ENCODE measurements at places on chromosomes 12 and 14.

GRCh38 chr12:110074089-110074488 lies 25.8 kb upstream of the C12orf76 start:
- no peak for DNase-seq

GRCh38 chr12:2301531-2302461 lies 249.0 kb downstream of the CACNA1C start:
- DNase-seq = no peak

GRCh38 chr14:74506411-74506851 lies 12.9 kb downstream of the ISCA2 start:
- no peak for DNase-seq

- DNase-seq = no peak
Measured at GRCh38 chr14:23936084-23936829, 17.3 kb upstream of the DHRS4 start.

DNA sequence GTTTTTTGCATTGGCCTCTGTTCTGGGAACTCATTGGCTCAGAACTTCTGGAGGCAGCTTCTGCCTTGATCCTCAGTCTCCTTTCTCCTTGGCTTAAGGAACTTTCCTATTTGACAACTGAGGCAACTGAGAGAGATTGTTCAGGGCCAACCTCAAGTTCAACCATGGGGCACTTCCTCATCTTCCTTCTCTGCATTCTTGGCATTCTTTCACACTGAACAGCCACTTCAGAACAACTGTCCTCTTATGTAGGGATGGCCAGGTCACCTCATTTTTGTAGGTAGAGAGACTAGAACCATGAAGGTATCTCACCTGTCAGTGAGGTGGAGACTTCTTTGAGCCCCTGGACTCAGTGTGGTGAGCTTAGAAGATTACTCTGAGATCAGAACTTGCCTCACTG lies 63.0 kb upstream of the NRXN3 start:
- no peak for DNase-seq

DNA sequence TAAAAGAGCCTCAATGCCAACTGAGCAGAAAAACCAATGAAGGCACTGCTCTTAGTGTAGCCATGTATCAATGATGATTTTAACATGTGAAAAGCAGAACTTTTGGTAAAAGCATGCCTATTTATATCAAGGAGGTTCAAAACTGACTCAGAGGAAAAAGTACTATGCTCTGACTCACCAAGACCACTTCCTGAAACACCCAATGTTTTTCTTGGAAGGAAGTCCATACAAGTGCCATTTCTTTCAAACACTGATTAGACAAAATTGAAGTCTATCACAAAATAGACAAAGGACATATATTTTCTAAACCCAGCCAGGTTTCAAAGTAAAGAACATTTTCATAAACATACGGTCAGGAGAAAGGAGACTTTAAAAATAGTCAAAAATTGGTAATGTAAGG lies 88.6 kb downstream of the EPS8 start:
- no peak for DNase-seq

DNA sequence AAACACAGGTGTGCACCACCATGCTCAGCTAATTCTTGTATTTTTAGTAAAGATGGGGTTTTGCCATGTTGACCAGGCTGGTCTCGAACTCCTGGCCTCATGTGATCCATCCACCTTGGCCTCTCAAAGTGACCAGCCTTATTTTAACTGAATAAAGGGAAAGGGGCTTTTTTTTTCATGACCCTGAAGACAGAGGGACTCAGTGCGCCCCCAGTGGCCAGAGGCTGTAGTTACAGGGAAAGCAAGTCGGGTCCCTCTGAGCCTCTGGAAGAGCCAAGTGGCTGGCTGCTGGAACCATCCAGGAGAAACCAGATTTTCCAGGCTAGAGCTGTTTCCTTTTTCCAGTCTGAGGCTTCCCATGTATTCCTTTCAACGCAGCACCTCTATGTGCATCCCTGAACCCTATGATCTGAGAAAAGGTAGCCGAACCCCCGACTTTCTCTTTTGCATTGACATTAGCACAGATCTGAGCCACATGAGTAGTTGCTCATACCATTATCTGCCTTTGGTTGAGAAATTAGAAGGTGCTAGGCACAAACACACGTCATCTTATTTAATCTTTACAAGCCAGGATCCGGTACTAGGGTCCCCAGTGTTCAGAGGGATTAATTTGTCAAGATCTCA lies 342.7 kb downstream of the CACNA1C start:
- peak; percentile 11 for DNase-seq

GRCh38 chr12:2354151-2354991 lies 301.6 kb downstream of the CACNA1C start:
- DNase-seq = no peak

DNA sequence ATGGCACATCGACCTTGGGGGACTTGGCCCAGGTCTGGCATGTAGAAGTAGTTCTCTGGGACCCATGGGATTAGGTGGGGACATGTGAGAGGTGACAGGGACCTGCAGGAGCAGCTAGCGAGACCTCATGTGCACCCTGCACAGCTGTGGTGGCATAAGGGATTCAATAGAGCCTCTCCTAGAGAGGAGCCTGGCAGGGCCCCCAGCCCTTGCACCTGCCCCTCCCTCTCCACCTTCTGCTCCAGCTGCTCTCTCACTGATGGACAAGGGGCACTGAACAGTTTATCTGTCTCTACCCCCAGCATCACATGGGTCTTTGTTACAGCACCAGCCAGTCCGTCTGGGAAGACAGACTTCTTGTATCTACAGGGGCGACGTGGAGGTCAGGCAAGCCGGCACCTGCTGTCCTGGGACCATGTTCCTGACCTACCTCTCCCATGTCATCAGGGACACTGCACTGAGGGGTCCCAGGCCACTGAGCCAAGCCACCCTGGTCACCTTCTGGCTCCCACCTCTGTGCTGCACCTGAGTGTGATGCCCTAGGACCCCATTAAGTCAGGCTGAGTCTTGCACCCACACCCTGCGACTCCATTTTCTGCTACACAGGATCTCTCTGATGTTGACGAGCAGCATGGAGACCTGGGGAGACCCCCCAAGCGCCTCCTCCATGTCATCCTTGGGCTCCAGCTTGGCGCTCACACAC lies 32.6 kb downstream of the DDX11 start:
- no peak for DNase-seq

- DNase-seq = no peak
Measured at GRCh38 chr12:77766224-77766623, 64.5 kb upstream of the NAV3 start.

GRCh38 chr12:96350982-96351381 lies 49.3 kb downstream of the CDK17 start:
- no peak for DNase-seq

DNA sequence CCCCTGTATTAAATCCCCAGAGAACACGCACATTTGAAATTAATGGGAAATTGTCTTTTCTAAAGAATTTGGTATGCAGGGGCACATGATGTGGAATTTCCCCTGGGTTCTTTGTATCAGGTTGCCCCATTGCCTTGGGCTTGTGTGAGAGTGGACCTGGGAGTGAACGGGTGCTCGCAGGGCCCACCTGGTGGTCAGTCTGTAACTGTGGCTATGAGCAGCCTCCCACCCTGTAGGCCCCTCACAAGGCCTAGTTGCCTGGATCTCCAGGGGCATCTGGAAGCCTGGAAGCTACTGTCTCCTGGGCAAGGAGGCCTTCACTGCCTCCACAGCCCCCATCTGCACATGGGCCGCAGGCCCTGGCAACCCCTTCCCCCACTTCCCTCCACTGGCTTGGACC lies 96.7 kb downstream of the SLC25A47 start:
- no peak for DNase-seq

- no peak for DNase-seq
Measured at GRCh38 chr14:55146425-55146824, 17.4 kb downstream of the LGALS3 start.

DNA sequence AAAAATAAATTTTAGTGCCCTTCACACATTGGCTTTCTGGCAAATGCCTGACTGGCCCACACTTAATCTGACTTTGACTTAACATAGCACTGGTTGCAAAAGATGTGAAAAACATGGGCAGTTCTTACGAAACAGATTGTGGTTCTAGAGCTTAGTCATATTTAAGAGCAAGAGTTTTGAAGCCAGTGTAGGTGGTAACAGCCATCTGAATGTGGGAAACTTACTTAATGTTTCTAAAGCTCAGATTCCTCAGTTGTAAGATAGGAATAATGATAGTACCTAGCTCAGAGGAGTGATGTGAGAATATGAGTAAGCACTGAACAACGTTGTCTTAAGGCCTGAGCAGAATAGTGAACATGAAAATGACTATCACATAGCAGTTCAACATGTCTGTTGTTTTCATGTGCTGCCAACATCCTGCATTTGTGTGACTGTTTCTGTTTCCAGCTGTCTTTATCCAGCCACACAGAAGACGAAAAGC lies 262.7 kb downstream of the SYT1 start:
- no peak for DNase-seq

DNA sequence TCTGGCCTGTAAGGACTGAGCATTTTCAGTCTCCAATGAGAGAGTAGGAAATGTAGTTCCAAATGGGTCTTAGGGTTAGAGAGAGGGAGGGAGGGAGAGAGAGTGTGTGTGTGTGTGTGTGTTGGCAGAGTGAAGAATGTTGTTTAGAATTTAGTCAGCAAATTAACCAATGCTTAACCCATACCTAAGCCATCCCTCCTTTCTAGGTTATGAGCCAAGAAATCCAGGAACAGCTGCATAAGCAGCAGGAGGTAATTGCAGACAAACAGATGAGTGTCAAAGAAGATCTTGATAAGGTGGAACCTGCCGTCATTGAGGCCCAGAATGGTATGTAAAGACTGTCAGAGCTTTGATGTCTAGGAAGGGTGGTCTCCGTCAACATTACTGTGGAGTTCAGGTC lies 56.9 kb downstream of the HSP90AA1 start:
- DNase-seq = no peak

GRCh38 chr14:55425091-55425490 lies 13.5 kb upstream of the ATG14 start:
- no peak for DNase-seq

DNA sequence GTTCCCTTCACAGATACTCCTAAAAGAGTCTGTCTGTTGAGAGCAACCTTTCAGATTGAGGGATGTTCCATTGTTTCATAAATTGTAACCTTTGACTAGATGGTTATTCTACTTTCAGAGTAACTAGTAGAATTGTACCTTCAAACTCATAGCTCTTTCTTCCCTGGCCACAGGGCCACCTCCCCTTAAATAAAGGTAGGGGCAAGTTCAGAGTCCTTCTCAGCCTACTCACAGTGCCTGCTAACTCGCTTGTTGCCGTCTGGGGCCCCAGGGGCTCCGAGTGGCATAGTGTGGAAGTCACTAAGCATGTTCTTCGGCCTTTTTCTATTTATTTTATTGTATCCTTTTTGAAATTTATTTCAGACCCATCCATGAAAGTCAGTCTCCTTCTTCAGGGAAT lies 250.4 kb downstream of the ALX1 start:
- no peak for DNase-seq

DNA sequence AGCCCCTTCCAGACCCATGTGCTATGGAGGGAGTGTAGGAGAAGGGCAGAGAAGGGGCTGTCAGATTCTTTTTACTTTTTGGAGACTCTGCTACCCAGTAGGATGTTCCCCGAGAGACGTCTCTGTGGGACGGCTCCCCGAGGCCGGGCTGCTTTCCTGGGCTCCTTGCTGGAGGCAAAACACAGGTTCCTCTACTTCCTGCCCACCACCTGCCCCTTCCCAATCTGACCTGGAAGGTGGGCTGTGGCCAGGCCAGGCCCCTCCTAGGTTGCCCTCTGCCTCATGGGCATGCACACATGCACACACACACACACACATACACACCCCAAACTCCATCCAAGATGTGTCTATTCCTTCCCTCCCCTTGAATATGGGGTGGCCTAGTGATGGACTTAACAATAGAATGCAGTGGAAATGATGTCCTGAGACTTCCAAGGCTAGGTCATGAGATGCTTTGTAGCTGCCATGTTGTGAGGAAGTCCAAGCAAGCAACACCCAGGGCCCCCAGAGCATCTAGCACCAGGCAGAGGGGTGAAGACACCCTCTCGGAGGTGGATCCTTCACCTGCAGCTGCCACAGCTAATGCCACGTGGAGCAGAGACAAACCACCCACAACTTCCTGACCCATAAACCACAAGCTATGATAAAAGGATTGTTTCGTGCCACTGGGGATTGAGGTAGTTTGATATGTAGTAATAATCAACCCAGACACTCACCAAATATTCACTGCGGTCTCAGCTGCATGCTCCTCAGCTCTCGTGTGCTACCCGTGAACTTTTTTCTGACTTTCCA lies 1.6 kb upstream of the ASB2 start:
- peak; percentile 71 for DNase-seq

- no peak for DNase-seq
Measured at GRCh38 chr14:90062127-90062794, 467 bp downstream of the KCNK13 start.

DNA sequence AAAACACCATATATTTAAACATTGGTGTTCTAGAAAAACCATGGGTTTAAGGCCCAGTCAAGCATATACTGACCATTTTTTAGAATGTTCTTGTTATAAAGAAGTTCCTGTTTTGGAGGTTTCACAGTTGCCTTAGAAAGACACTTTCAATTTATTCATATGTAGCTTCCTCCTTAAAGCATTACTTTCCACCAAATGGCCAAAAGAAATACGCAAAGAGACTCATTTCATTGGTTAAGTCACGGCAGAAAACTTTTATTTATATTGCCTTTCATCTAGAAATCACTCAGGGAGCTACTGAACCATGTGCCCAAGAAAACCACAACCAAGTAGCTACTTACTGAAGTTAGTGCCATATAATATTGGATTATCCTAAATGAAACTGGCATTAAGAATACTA lies 40.0 kb downstream of the MYBPC1 start:
- DNase-seq = no peak

DNA sequence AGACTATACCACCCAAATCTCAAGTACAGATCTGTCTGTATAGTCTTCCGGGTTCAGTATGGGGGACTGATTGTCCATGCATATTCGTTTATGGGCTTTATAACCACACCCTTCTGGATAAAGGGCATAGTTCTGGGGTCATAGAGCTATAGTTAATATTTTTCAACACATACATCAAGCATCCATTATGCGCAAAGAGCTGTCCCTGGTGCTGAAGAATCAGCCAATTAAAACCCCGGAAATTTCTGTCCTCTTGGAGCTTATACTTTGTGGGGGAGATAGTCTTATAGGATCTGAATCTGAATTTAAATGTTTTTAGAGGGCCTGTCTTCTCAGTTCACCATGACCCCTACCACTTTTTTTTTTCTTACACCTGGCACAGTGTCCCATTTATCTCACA lies 256.7 kb downstream of the SUDS3 start:
- DNase-seq = no peak

- no peak for DNase-seq
Measured at GRCh38 chr12:51351913-51352532, 5.5 kb upstream of the CELA1 start.

DNA sequence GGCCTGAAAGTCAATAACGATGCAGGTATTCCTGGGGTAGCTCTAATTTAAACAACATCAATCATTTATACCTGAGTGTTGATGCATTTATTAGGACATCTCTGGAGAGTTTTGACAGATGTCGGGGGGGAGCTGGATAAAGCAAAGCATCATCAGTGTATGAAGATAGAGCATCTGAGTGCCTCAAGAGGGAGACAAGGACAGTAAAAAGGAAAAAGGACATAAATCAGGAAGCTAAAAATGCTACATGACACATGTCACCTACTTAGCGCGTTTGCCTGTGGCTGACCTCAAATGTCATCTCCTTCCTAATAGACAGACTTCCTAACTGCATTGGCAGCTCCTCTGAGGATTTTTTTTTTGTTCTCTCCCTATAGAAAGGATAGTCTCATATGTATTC lies 259.5 kb upstream of the PKP2 start:
- DNase-seq = no peak

GRCh38 chr14:60485598-60486251 lies at the start of gene C14orf39:
C14orf39 (minus strand) TSS chr14:60486063; CDS start chr14:60485078, 985 bp downstream.
- DNase-seq = no peak

- no peak for DNase-seq
Measured at GRCh38 chr14:37241198-37241597, 43.5 kb downstream of the MIPOL1 start.
